Activated naive CD4-positive, alpha-beta T cell treated with anti-CD3 and anti-CD28 coated beads, Interleukin-2, amount 50 U/mL, for 72 hours (primary cell): ENCODE measurements at places on chromosomes 6 and 20.

GRCh38 chr20:5433352-5433751 is 116.6 kb upstream of the PROKR2 start:
- no peak for DNase-seq

- no peak for DNase-seq
Measured at GRCh38 chr20:62025832-62026563, 39.7 kb downstream of the TAF4 start.

- no peak for DNase-seq
Measured at GRCh38 chr6:163998496-163998895, 584.0 kb downstream of the QKI start.

- DNase-seq, result no peak
Measured at GRCh38 chr6:38110481-38110971, 291.0 kb downstream of the ZFAND3 start.

GRCh38 chr20:25277051-25277801 is 29.3 kb downstream of the PYGB start:
- peak; percentile 50 for DNase-seq

- no peak for DNase-seq
Measured at GRCh38 chr20:6099819-6100218, 23.0 kb downstream of the FERMT1 start.

DNA sequence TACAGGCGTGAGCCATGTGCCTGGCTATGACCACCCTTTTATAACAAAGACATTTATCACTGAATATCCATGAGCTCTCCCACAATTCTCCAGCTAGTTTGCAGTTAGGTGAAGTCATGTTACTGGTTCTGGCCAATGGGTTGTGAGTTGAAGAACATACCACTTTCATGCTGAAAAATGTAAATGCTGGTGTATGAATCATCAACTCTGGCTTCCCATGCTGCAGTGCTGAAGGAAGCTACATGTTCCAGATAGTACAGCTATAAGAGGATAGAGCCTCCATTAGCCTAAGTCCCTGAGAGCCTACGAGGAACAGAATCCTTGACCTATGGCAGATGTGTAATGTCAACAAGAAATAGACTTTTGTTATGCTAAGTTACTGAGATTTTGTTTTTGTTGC is 180.4 kb downstream of the BTBD9 start:
- no peak for DNase-seq

GRCh38 chr20:20366876-20367574 is 879 bp upstream of the INSM1 start:
- DNase-seq, result no peak

GRCh38 chr6:17591287-17591686 is 8.8 kb upstream of the FAM8A1 start:
- no peak for DNase-seq

DNA sequence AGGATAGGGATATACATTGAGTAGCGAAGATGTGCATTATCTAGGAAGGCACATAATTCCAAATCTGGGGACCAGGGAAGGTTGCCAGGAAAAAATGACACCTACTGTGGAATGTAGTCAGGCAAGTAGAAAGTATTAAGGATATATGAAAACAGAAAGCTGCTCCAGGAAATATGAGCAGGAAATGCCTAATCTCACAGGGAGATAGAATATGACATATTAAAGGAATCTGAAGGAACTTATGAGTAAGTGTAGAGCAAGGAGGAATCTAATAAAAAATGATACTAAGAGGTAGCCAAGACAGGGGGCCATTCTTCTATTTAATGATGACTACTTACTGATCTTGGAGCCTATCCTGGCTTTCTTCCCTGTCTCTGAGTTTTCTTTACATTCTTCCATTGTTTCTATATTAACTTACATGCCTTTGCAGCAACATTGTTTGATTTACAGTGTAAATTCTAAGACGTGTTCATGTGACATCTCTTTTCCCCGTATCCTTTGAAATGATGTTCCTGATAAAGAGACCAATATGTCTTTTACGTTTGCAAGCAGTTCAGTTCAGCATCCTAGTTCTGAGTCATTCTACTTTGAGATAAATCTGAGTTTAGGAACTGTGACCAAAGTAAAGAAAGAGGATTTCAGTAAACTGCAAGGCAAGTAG is 58.6 kb downstream of the TINAG start:
- DNase-seq, result no peak

GRCh38 chr6:142030115-142030619 is 102.6 kb upstream of the GJE1 start:
- no peak for DNase-seq

GRCh38 chr6:53869964-53870363 is 75.2 kb downstream of the LRRC1 start:
- no peak for DNase-seq

- no peak for DNase-seq
Measured at GRCh38 chr6:1594445-1595200, 15.1 kb upstream of the FOXC1 start.

- no peak for DNase-seq
Measured at GRCh38 chr6:145318952-145319351, 416.4 kb downstream of the EPM2A start.

GRCh38 chr6:155181498-155181897 is 82.3 kb upstream of the CLDN20 start:
- no peak for DNase-seq

GRCh38 chr6:158439255-158439654 is 120.6 kb upstream of the TMEM181 start:
- no peak for DNase-seq
